ENCODE measurements at places on chromosomes 7 and 10.

- no peak for DNase-seq
These were observed 748 bp upstream of the SH3PXD2A start for GRCh38 chr10:103855852-103856796.

DNA sequence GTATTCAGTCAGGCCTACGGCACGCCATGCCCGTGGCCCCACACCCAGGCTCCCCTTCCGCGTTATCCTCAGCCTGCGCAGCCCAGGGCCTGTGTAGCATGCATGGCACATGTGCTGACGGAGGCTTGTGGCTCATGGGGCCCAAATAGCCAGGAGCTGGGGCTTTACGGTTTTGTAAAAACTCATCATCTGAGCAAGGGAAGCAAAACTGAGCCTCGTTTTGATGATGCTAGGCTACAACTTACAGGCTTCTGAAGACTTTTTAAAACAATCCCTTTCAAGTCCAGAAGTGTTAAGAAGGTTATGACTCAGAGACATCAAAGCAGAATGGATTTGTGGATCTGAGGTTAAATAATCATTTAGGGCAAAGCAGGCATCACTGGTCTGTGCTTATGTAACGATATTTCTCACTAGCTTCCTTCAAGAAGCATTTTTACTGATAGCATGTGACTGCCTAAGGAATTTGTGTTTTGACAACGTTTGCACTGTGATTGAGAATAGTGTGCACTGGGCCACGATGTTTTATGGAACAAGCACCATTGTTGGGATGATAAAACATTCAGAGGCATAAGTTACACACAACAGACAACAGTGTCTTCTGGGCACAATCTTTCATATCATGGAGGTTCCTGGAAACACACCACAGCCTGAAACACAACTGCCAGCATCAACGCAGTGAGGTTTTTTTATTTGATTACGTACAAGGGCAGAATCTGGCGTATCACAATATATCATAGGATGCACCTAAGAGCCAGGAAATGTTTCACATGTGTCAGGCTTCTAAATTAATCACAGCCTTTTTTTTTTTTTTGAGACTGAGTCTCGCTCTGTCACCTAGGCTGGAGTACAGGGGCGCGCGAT is 274.3 kb downstream of the CCDC3 start:
- no peak for DNase-seq

DNA sequence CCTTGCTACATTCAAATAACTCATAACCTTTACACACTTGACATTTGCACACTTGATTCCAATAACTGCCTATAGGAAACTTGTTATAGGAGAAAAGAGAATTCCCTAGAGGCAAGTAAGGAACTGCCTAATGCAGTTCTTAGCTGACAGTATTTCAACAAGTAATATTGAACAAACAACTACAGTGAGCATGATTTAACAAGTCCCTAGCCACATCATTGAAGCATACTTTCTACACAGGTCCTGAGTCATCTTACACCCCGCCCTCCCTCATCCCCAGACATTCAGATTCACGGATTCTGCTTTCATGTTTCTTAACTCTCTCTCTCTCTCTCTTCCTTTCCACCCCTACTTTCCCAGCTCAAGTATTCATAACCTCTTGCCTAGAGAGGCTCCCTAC is 153.5 kb downstream of the LSM5 start:
- DNase-seq: no peak

DNA sequence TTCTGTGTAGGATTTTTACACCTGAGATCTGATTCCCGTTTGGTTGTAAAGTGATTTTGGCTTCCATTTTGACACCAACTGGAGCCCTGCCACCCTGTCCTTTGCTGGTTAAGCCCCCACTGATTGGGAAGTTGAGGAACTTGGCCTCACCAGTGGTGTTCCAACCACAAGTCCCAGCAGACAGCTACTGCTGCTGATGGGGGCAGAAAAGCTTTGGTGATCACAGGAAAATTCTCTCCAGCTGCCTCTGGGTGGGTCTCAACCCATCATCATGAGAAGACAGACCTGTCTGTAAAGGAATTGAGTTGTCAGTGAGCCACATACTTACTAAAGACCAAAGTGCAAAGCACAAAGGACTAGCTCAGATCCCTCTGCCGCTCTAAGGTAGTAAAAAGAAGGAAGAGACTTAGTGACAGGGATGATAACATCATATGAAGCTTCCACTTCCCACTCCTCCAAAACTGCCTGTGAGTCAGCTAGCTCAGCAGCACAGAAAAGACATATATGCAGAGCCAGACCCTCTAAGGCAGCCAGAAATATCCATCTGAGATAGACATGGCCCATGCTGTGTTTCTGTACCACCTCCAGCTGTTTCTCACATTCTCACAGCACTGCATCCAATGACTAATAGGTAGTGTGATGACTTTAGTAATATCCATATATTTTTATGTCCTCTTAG is 22.4 kb upstream of the LRRC17 start:
- no peak for DNase-seq

- DNase-seq: no peak
These were observed 50.6 kb upstream of the LRRC18 start for GRCh38 chr10:48990226-48990625.

Measured in DMS79 treated with DMSO at 0.1 percent for 48 hours (cell line).